Naive B cell (primary cell): ENCODE measurements at places on chromosomes 7 and 10.

- DNase-seq: no peak
Measured at GRCh38 chr10:48511066-48511874, 93.6 kb downstream of the ARHGAP22 start.

DNA sequence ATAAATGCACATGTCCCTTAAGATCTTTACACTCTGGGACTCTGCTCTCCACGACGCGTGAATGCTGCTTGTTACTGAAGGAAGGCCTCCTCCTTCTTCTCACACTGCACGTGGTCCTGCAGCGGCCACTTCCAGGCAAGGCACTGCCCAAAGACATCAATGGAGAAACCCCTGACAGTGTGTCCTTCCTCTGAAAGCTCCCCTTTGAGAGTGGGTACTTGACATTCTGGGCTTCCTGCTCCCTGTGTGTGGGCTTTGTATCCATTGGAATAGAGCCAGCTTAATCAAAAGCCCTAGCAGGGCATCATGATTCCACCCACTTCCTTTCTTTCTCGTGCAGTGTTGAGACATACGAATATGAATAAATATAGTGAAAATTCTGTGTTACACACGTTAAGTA, 69.7 kb upstream of the STK17A start:
- no peak for DNase-seq

DNA sequence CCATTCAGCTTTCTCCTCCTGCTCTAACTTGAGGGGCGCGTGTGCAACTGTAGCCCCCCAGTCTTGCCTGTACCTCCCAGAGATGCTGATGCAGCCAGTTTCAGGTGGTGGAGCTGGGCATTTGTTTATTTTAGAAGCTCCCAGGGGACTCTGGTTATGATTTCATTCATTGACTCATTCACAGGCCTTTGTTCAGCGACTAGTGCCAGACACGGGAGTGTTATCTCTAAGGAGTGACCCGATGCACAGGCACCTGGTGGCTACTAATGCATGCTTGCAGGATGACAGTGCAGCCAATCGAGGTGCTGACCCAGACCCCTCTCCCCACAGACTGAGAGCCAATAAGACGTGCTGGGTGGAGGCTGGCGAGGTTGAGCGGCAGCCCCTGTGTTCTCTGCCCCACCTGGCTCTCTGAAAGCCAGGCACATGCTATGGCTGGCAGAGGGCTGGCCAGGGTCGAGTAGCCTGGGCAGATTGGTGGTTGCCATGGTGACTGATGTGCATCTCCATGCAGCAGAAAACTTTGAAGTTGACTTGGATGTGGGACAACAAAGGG, 19.7 kb upstream of the SLC18A2 start:
- no peak for DNase-seq

DNA sequence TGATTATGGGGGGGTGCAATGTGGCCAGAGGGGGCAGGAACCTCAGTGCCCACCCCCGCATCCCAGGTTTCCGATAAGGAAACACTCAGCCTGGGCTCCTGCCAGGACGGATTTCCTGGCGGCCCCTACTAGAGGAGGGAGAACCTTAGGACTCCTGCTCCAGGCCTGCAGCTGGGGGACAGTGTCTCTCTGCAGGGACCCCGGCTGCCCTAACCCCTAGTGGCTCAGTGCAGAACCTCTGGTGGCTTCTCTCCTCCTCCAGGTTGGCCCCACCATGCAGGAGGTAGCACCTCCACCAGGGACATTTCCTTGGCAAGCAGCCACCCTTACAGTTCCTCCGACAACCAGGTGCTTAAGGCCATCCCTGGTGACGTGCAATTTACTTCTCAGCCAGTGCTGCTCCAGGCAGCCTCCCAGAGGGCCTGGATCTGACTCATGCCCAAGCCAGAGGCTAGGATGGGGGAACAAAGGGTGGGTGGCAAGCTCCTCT, 31.9 kb downstream of the SH2B2 start:
- DNase-seq: no peak

DNA sequence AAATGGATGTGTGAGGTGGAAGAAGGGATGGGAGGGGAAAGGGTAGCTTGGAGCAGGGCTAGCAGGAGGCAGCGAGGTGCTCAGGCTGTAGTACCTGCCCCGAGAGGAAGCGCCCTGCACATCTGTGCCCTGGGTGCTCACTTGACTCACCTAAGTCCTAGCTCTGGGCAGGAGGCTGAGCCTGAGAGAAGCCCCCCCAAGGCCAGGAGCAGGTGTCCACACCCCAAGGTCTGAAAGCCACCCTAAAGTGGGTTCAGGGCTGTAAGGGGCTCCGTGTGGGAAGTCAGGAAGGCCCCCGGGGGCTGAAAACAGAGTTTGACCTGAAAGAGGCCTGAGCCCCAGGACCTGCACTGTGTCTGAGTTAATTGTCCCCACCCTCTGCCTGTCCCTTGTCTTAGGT, 95.8 kb upstream of the PODXL start:
- DNase-seq: no peak

DNA sequence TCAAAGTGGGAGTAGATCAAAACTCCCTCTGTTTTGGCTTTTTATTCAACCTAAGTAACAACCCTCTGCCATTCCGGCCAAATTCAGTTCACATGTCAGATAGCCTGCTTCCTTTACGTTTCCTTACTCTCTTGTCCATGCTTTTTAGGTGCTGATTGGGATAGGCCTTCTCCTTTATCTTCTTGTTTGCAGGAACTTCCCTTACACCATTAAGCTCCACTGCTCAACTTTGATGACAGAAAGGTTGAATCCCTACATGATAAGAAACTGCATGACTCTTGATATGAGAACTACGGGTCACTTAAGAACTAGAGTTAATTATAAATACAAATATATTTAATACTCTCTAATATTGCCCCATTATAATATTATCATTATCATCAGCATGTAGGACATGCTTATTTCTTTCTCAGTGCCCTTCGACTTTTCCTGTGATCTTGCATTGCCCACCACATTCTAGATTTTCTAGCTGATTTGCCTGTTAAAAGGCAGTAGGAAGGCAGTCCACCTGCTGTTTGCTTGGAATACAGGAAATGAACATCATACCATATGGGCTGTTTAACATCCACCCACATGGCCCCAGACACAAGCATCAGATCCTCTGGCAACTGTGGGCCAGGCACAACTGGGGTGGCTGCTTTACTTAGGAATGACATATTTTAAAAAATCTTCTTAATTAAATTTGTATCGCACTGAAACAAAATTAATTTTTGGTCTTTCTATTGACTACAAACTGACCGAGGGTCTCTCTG, 59.7 kb upstream of the CCDC6 start:
- DNase-seq: no peak

GRCh38 chr7:122790132-122790531, 87.4 kb upstream of the RNF148 start:
- DNase-seq: no peak

DNA sequence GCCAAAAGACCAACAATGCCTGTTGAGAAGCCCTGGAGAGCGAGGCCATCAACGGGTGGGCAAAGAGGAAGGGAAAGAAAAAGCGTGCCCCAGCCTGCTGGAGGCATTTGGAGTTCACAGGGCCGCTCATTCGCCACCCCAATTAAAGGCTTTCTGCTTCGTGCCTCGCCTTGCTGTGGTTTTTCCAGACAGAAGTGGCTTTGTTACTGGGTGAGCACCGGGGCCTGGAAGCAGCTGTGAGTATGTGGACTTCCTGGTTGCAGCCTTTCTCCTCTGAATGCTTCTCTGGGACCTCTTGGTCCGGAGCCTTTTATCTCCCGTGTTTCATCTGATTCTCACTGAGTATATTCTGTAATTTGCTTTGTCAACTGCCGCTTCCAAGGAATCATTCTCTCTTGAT, 118.1 kb upstream of the EGR2 start:
- no peak for DNase-seq

DNA sequence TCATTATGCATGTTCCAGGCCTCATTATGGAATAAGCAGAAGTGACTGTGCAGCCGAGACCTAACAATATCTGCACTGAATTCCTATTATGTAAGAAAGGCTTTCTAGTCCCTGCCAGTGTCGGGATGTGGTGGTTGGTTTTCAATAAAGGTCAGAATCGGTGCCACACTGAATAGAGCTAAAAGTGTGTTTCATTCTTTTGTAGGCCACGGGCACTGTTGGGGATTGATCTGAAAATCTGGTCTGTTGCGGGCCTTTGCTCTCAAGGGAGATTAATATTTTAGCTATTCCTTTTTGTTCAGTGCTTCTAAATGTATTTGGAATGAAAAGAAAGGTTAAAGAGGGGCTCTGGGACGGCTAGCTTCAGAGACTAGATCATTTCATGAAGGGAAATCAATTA, 559.4 kb upstream of the GALNT17 start:
- DNase-seq: no peak

DNA sequence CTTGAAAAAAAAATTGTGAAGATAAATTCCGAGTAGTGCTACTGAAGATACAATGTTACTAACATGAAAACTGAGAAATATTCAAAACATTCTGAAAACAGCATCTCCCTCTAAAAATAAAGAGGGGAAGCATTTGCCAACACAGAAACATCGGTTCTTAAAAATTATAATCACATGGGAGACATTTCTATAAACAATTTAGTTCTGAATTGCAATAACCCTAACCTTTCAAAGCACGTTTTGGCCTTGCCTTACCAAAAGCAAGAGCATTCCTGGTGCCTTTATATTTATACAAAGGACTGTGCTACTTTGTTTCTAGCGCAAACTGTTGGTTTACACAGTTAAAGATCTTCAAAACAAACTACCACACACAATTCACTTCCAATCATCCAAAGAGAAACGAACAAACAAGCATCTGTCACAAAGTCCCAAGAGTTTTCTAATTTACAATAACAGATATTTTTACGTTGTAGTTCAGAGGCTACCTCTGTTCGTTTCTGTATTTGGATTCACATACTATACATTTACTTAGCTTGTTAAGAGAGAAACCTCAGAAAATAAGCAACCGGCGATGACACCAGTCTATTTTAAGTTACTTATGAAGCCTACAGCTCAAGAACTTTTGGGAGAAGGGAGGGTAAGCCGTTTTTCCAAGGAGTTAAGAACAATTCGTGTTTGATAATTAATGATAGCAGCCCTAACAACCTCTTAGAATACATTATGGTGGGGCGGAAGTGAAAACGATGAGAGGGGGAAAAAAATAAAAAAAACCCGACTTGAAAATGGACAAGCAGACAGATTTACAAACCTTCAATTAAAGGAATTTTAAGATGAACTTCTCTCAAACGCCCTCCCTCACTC, 1.3 kb downstream of the ABI1 start:
- peak; percentile 46 for DNase-seq

GRCh38 chr10:48938990-48939536, 577 bp downstream of the LRRC18 start:
- DNase-seq: no peak

DNA sequence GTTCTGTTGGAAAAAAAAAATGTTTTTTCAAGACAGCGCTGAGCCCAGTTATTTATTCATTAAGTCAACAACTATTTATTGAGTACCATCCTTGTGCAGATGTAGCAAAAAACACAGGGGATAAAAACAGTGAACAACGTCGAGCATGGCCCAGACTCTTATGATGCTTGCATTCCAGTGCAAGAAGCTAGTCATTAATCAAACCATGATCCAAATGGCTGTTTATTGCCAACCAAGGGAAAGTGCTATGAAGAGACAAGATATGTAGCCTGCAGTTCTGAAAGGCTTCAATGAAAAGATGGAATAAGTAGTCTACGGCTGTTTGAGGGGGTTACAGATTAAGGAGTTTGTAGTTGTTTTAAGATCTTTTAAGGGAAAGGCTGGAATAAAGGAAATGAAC, 262.3 kb downstream of the NEBL start:
- DNase-seq: no peak

DNA sequence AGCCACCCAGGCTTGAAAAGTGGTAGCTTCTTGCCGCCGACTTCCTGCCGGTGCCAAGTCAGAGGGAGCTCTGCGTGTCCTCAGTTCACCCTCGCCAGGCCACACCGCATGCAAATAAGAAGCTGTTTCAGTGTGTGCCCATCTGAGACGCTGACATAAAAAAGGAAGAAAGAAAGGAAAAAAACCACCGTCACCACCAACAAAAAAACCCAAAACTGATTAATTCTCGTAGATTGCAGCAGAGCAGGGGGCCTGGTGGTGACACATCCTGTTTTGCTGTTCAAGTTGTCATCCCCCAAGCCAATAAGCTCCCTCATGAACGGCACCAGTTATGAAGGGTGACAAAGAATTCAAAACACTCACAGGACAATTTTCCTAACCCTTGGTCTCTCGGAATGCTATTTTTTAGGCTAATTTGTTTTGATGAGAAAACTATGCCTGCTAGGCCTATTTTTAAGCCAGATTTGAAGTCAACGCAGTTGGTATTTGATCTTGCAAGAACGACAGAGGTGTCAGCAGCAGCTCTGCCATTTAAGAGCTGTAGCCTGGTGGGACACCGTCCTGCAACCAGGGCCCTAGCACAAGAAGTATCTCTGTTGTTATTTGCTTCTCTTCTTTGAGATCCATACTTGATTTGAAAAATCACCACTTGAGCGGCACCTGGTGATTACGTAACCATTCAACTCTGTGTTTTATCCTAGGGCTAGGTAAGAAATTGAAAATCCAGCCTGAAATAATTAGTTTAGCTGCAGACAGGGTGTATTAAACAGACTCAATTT, 145.6 kb downstream of the PFKFB3 start:
- DNase-seq: peak; percentile 93

DNA sequence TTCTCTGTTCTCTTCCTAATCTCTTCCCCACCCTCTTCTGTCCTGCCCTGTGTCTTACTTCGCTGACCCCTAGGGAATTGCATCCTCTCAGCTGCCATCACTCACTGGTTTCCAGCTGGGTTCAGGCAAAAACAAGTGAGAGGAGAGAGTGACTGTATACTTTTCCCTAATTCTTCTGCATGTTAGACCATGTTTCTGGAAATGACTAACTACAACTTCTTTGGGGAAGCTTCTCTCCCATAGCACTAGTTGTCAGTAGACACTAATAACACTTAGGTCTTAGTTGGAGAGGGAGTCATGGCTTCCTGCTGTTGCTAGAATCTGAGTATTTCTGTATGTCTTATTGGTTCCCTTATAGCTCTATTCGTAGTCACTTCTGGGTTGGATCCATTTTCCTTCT, 299.0 kb upstream of the FZD1 start:
- DNase-seq: no peak

DNA sequence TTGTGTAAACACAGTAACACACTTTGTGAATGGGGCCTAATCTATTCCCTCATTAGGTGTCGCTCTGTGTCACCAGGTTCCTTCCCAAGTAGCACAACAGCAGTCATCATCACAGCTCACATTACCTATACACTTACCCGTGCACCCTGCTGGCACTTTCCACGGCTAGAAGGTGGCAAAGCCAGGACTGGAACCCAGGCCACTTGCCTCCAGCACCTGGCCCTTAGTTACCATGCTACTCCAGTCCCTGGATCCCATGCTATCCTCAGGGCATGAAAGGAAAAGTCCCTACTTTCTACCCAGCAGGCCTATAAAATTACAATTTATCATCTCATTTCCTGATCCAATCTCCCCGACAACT, 18.4 kb downstream of the SMURF1 start:
- DNase-seq: no peak

- DNase-seq: no peak
Measured at GRCh38 chr10:95172851-95173250, 21.2 kb upstream of the ACSM6 start.

- DNase-seq: no peak
Measured at GRCh38 chr10:112580267-112580666, 133.3 kb downstream of the VTI1A start.

GRCh38 chr10:101000915-101001658, 1.5 kb downstream of the LZTS2 start:
- DNase-seq: no peak

GRCh38 chr10:22737587-22737986, 23.2 kb upstream of the PIP4K2A start:
- DNase-seq: no peak

- DNase-seq: no peak
Measured at GRCh38 chr10:57905861-57906260, 361.8 kb downstream of the IPMK start.

- no peak for DNase-seq
Measured at GRCh38 chr7:101615446-101615845, 13.7 kb downstream of the MYL10 start.

GRCh38 chr7:151623766-151624165, 104.1 kb upstream of the RHEB start:
- no peak for DNase-seq
